ENCODE measurements at places on chromosomes 4 and X.

GRCh38 chrX:103681443-103681842 is 5.1 kb downstream of the MORF4L2 start:
- no peak overlapping the region for H3K4me3 ChIP-seq
- H3K27ac ChIP-seq, result no peak overlapping the region
- H3K4me1 ChIP-seq, result no peaks in the 10 kb centered on the region
- H3K36me3 ChIP-seq, result peaks cover 5% of the 10 kb centered on the region
- no peak for DNase-seq
- H3K27me3 ChIP-seq, result no peaks in the 10 kb centered on the region

GRCh38 chr4:34046580-34046979 is 2197.7 kb downstream of the ARAP2 start:
- H3K27me3 ChIP-seq, result no peaks in the 10 kb centered on the region
- no peak overlapping the region for H3K27ac ChIP-seq
- H3K4me3 ChIP-seq, result no peak overlapping the region
- H3K4me1 ChIP-seq, result no peaks in the 10 kb centered on the region

DNA sequence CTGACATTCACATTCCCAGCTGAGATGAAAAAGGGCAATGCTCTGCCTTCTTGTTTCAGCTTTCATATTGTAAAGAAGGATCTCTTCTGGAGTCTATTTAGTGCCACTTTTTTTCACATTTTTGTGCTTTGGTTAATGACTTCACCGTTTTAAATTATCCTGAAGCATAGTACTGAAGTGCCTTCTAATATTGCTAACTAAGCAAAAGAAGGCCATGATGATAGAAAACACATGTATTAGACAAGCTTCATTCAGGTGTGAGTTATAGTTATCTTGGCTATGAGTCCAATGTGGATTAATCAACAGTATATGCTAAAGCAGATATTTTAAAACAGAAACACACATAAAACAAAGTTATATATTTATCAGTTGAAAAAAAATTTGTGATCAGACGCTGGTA is 40.4 kb downstream of the NXT2 start:
- H3K27ac ChIP-seq, result no peak overlapping the region
- no peaks in the 10 kb centered on the region for H3K4me1 ChIP-seq
- DNase-seq, result no peak

DNA sequence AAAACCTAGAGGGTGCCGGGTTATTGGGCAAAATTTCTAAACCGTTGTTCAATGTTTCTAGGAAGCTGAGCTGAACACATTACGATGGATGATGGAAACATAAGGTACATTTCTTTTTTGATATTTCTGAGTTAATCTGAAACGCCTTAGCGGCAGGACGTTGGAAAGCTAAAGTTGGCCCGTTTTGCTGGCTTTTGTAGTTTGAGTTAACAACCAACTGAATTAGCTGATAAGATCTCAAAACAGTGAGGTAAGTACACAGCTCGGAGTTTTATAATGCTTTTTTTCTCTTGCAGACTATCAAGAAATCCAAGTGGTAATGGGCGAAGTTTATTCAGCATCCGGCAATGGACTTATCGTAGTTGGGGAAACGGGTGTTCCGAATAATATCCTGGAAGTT is 73.5 kb downstream of the PRSS12 start:
- H3K27me3 ChIP-seq, result no peaks in the 10 kb centered on the region
- H3K4me1 ChIP-seq, result peaks cover 4% of the 10 kb centered on the region
- peaks cover 3% of the 10 kb centered on the region for H3K36me3 ChIP-seq
- peak overlapping the region; percentile 90 for H3K27ac ChIP-seq
- peak; percentile 33 for DNase-seq

DNA sequence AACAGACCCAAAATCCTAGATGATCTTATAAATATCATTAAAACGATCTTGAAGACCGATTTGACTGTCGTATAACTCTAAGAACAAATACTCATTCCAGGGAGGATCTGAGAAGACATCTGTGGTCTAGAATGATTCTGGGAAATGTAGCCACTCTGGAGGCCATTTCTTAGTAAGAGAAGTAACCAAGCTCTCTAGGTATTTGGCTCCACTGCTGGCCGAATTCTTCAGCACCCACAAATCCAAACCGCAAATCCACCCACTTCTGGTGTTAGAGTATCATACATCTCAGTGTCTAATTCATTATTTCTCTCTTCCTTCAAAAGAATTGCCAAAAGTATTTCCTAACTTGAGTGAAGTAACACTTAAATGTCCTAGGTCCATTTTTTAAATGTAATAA is 23.9 kb downstream of the KLHL5 start:
- no peaks in the 10 kb centered on the region for H3K27me3 ChIP-seq
- no peaks in the 10 kb centered on the region for H3K4me1 ChIP-seq

DNA sequence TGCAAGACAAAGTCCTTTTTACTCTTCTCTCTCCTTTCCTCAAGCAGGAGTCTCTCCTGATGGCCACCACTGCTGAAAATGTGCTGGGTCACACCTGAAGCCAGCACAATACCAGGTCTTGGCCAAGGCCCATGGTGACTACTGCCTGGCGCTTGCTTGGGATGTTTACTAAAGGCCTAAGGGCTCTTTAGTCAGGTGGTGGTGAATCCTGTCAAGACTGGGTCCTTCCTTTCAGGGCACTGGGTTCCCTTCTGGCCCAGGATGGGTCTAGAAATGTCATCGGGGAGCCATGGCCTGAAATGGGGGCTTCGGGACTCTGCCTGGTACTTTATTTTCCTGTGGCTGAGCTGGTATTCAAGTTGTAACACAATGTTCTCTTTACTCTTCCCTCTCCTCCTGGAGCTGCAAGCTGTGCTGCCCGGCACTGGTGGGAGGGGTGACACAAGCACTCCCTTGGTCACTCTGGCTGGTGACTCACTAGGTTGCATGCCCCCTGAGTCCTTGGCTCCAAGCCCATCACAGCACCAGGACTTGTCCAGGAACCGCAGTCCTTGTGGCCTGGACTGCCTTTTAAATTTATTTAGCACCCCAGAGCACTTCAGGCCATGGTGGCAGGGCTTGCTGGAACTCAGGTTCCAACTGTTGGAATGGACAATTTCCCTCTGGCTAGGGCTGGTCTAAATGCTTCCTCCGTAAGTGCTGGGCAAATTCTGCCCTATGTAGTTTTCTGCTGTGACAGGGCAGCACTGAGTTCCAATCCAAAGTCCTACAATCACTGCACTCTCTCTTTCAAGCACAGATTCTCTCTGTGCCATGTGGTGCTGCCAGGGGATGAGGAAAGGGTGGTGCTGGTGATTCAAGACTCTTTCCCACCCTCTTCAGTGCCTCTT is 11.3 kb downstream of the ARL13A start:
- no peaks in the 10 kb centered on the region for H3K27me3 ChIP-seq
- no peaks in the 10 kb centered on the region for H3K36me3 ChIP-seq
- H3K27ac ChIP-seq, result no peak overlapping the region
- no peak for DNase-seq

DNA sequence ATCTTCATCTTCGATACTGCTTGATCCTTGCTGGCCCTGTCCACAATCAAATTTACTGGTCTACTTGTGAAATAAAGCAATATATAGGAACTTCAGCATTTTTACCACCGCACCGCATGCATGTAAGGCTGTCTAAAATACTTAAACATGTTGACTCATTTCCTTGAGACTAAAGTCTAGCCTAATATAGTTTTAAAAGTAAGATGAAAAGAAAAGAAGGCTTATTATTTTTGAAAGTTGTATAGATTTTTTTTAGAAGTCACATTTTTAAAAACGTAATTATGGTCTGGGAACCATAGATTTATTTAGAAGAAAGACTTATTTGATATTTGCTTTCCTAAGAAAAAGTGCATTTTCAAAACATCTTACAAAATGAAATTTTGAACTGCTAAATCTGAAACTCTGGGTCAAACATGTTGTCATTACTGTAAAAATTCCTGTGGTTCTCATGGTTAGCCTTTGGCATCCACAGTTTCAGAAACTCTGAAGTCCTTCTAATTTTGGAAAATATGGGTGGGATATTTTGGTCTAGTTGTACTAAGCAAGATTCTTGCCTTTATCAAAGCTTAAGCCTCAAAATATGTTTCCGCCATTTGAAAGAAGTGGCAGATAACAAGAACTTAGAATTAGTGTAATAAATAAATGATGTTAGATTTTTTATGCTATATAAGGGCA is 423.5 kb upstream of the CTSO start:
- no peak overlapping the region for H3K4me3 ChIP-seq
- no peak overlapping the region for H3K27ac ChIP-seq
- DNase-seq, result no peak
- H3K27me3 ChIP-seq, result no peaks in the 10 kb centered on the region
- no peaks in the 10 kb centered on the region for H3K4me1 ChIP-seq
- H3K36me3 ChIP-seq, result no peaks in the 10 kb centered on the region

DNA sequence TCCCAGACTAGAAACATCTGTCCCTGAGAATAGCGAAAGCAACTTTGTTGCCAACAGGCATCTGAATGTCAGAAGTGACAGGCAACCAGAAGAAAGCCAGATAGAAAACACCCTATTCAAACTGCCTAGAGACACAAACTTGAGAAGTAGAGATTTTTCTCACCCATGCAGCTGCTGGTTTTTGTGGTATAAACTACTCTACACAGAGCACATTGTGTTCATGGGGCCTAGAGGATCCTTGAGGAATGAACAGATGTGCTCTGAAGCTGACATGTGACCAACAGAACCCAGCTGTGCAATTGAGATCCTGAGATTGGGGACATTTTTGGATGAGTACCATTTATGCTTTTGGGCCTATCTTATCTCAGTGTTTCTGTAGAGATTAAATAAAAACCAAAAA is 63.6 kb upstream of the NRK start:
- DNase-seq, result no peak
- H3K4me1 ChIP-seq, result no peaks in the 10 kb centered on the region
- no peaks in the 10 kb centered on the region for H3K36me3 ChIP-seq
- no peak overlapping the region for H3K27ac ChIP-seq

DNA sequence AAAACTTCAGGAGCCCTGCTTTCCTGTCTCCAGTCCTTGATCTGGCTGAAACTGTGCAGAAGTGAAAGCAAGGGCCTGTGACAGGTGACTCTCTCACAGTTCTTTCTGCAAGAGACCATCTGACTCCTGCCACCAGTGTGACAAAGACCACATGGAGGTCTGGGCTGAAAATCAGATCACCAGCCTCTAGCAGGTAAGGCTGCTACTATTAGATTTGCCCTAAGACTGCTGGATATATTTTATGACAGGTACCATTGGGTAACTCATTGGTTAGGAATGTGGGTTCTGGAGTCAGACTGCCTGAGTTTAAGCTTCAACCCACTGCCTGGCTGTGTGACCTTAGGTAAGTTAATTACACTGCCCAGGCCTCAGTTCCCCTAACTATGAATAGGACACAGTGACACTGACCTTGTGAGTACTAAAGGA is 163.3 kb upstream of the SLC7A11 start:
- no peaks in the 10 kb centered on the region for H3K4me1 ChIP-seq
- no peaks in the 10 kb centered on the region for H3K36me3 ChIP-seq
- H3K27me3 ChIP-seq, result no peaks in the 10 kb centered on the region
- no peak for DNase-seq
- no peak overlapping the region for H3K27ac ChIP-seq

DNA sequence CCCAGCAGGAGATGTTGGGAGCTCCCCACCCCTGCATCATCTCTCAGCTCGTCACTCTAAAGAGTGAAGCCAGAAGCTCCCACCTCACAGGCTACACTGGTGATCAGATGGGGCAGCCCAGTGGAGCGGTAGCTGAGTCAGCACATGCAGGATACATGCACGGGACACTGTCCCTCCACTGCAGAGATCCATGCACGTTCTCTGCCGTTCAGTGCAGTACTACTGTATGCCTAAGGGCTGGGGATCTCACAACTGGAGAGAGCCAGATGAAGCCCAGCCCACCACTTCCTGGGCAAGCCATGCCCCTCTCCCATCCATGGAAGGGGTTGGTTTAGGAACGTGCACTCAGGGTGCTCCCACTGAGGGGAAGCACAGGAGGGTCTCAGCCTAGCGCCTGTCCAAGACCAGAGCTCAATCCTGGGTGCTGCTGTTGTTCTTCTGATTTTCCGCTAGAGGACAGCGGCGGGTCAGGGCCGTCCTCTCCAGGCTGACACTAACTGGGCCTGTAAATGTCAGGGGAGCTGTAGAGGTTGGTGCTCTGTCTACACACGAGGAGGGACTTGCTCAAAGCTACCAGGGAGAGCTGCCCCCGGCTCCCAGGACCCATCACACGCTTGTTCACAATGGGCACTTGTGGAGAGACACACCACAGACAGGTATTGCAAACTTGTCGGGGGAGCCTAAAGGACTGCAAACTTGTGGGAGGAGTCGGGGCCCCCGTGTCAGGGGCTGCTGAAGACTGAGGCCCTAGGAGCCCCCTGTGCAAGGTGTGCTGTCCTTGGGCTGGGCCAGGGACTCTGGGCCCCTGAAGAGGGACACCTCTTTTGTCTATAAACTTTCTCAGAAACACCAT is 18.2 kb upstream of the ABLIM2 start:
- H3K36me3 ChIP-seq, result no peaks in the 10 kb centered on the region
- no peak overlapping the region for H3K4me3 ChIP-seq
- no peaks in the 10 kb centered on the region for H3K27me3 ChIP-seq
- peaks cover 16% of the 10 kb centered on the region for H3K4me1 ChIP-seq

- H3K4me3 ChIP-seq, result no peak overlapping the region
- no peaks in the 10 kb centered on the region for H3K36me3 ChIP-seq
- no peaks in the 10 kb centered on the region for H3K27me3 ChIP-seq
- no peak overlapping the region for H3K27ac ChIP-seq
These were observed 321.7 kb downstream of the PCDH7 start for GRCh38 chr4:31041853-31042252.

- no peak overlapping the region for H3K27ac ChIP-seq
- no peaks in the 10 kb centered on the region for H3K4me1 ChIP-seq
- H3K36me3 ChIP-seq, result no peaks in the 10 kb centered on the region
These were observed 34.2 kb upstream of the VCX3B start for GRCh38 chrX:8430444-8430843.

DNA sequence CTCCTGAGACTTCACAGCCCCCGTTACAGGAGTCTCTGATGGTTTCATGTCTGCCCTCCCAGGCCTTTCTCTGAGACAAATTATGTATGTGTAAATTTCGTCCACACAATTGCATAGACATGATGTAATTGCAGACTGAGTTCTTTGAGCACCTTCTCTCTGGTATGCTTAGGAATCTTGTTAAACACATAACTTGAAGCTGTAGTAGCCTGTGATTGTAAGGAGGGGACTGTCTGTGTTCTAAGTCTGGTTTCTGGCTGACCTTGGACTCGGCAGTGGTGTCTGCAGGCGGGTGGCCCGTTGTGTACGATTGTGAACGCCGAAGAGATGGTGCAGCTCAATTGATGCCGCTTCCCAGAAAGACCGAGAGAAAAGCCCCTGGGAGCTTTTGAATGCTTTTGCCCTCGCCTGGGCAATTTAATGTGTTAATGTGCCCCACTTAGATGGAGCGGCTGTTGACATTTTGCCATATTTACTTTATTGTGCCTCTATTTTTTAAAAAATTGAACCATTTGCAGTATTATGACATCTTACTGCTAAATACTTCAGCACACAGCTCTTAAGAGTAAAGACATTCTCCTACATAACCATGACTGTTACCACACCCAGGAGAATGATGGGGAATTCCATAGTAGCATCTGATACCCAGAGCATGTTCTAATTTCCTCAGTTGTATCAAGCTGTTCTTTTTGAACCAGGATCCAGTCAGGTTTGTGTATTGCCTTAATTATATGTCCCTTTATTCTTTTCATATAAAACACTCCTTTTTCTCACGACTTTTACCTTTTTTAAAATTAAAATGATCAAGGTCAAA is 58.4 kb upstream of the TADA2B start:
- peaks cover 30% of the 10 kb centered on the region for H3K4me1 ChIP-seq
- no peak for DNase-seq
- peak overlapping the region; percentile 11 for H3K27ac ChIP-seq
- peaks cover 10% of the 10 kb centered on the region for H3K36me3 ChIP-seq
- no peak overlapping the region for H3K4me3 ChIP-seq
- no peaks in the 10 kb centered on the region for H3K27me3 ChIP-seq

- no peaks in the 10 kb centered on the region for H3K36me3 ChIP-seq
- no peak overlapping the region for H3K4me3 ChIP-seq
- H3K27ac ChIP-seq, result no peak overlapping the region
These were observed 4.5 kb upstream of the MAML3 start for GRCh38 chr4:140158365-140159030.

- DNase-seq, result no peak
- H3K4me3 ChIP-seq, result no peak overlapping the region
- H3K36me3 ChIP-seq, result no peaks in the 10 kb centered on the region
These were observed 287.2 kb upstream of the CT83 start for GRCh38 chrX:116749943-116750342.

All from thymus (tissue), 14 donors.